CD4-positive, alpha-beta T cell treated with Interleukin-10 for 1 hour (primary cell): ENCODE measurements at places on chromosomes 7 and 10.

DNA sequence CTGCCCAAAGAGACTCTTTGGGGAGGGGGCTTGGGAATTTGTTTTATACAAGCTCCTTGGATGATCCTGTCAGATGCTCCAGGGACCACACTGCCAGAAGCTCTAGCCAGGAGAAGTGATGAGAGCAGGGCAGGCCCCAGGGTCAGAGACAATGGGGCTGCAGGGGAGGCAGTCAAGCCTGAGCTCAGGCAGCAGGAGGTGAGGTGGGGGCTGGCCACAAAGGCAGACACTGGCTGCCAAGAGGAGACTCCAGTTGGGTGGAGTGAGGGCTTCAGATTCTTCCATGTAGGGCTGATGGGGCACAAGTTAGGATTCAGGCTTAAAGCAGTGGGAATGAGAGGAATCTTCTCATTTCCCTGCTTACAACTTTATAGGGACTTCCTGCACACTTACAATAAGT, 35.6 kb upstream of the LOXL4 start:
- DNase-seq, result no peak

GRCh38 chr10:76644476-76644875, 993.1 kb downstream of the KCNMA1 start:
- DNase-seq, result no peak

DNA sequence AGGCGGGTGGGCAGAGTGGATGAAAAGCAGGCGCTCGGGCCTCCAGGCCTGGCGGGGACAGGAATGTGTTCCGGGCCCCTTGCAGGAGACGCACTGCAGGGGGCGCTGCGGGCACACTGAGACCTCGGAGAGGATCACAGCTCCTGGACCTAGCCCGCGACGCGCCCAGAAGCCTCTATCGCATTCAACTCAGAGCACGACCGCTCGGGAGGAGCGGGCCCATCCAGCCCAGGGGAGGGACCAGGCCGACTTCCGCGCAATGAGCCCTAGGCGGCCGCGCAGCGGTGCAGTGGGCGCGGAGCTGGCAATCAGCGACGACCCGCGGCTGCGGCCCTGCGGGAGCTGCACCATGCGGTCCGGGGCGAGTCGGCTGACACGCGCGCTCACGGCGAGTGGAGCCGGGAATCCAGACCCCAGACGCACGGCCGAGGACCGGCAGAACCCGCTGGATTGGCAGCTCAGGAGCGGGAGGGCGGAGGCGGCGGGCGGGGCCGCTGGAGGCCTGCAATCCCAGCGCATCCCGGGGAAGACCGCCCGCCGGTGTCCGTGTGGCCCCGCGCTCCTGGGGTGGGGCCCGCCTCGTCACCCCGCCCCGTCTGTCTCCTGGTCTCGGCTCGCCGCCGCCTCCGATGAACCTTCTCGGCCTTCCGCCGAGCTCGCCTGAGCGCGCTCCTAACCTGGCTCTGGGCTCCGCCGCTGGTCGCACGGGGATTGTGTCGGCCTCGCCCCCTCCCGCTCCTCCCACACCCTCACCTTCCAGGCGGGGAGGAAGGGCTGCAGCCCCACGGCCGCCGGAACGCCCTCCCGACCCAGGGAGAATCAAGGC, 33.5 kb upstream of the GRID1 start:
- DNase-seq, result peak; percentile 90

DNA sequence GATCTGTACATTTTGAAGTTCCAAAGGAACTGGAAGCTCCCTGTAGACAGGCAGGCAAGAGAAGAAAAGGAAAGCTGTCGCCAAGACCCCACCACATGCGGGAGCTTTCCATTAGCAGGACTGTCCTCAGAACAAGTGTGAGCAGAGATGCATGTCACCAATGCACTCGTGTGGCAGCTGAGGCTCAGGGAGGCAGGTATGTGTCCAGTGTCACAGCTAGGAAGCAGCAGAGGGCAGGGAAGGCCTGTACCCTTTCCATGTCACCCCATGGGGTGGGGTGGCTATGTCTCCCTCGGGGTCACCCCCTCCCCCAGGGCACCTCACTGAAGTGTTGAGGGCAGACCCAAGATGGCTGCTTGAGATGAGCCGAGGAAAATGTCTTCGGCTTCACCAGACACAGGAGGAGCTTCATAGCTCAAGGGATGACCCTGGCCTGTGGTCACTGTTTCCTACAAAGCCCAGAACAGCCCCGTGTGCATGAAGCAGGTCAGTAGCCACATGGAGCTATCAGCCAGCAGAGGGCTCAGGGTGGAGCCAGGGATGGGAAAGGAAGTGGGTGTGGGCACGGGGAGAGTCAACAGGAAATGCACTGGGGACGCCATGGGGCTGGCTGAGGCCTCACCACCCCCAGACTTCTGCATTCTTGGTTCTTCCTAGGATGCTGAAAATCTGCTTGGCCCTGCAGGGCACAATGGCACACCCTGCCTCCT, 96.6 kb downstream of the FAM53B start:
- DNase-seq, result peak; percentile 79

GRCh38 chr10:133272964-133273420, 3.7 kb downstream of the ADAM8 start:
- DNase-seq, result no peak

DNA sequence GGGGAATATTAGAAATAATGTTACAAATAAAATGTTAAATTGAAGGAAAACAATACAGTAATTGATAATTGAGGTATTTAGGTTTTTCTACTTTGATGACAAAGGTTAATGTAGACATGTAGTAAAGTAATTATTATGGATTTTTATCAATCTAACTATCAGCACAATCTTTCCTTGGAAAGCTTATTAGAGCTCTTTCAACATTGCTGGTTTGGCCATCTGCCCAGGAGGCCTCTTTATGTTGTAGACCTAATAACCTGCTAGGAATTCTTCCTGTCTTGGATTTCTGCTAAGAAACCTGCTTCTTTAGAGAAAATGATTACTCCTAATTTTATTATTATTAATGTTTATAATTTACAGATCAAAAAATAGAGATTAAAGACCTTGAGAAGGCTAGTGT, 78.9 kb downstream of the CHRM2 start:
- DNase-seq, result no peak

GRCh38 chr10:7397049-7398035, 13.5 kb downstream of the SFMBT2 start:
- no peak for DNase-seq

- no peak for DNase-seq
These were observed 17.0 kb downstream of the SRI start for GRCh38 chr7:88202799-88203198.

- no peak for DNase-seq
These were observed 412.1 kb upstream of the CELF2 start for GRCh38 chr10:10605551-10606081.

DNA sequence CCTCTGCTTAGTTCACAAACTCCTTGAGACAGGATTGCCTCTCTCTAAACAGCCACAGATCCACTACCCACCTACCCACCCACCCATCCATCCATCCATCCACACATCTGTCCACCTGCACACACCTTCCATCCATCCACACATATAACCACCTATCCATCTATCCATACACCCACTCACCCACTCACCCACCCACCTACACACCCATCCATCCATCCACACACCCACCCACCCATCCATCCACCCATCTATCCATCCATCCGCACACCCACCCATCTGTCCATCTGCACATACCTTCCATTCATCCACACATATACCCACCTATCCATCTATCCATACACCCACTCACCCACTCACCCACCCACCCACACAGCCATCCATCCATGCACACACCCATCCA, 9.7 kb downstream of the TECPR1 start:
- DNase-seq, result no peak

DNA sequence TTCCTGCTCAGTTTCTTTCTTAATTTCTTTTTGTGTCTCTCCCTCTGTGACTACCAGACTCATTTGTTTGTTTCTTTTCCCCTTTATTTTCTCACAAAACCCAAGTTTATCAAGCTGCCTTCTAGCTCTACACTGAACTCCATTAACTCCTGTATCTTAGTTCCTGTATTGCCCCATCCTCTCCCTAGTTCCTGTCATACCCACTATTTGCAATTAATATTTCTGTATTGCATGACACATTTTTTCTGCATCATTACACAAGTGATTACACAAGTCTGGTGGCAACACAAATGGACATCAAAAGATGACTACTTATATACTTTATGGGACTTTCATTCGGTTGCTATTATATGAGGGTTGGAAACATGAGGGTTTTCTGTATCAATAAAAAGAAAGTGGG, 26.9 kb upstream of the OR9A4 start:
- DNase-seq, result peak; percentile 3

DNA sequence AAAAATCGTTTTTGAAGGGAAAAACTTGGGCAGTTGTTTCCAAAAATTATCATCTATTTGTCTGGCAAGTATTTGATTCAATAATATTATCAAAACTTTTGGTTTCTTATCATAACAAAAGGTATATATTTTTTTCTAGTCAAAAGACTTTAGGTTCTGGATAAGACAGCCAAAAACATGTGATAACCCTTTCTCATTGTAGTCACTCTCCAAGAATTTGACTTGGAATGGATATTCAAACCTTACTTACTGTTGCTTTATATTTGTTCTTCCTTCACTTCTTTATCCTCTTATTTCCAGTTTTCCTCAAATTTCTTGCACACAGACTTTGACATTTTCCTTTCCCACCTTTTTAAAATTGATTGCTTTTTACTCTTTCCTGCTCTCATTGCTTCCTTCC, 140.9 kb upstream of the FAM3C start:
- no peak for DNase-seq

- no peak for DNase-seq
These were observed 134.2 kb downstream of the CHN2 start for GRCh38 chr7:29328811-29329210.

- no peak for DNase-seq
These were observed 58.0 kb upstream of the CAV2 start for GRCh38 chr7:116441534-116441933.

- DNase-seq, result no peak
These were observed 28.1 kb downstream of the UBN2 start for GRCh38 chr7:139259142-139259541.

GRCh38 chr7:91326516-91327199, 62.4 kb downstream of the FZD1 start:
- DNase-seq, result no peak

- no peak for DNase-seq
These were observed 98.1 kb upstream of the STK17A start for GRCh38 chr7:43484678-43485395.

GRCh38 chr7:30888747-30889146, 22.9 kb upstream of the AQP1 start:
- DNase-seq, result no peak

- no peak for DNase-seq
These were observed 186.6 kb downstream of the DNAJB6 start for GRCh38 chr7:157523371-157523765.

- no peak for DNase-seq
These were observed 50.9 kb upstream of the PAPSS2 start for GRCh38 chr10:87608756-87609155.

- DNase-seq, result no peak
These were observed 23.2 kb upstream of the MTPN start for GRCh38 chr7:136000288-136000913.

DNA sequence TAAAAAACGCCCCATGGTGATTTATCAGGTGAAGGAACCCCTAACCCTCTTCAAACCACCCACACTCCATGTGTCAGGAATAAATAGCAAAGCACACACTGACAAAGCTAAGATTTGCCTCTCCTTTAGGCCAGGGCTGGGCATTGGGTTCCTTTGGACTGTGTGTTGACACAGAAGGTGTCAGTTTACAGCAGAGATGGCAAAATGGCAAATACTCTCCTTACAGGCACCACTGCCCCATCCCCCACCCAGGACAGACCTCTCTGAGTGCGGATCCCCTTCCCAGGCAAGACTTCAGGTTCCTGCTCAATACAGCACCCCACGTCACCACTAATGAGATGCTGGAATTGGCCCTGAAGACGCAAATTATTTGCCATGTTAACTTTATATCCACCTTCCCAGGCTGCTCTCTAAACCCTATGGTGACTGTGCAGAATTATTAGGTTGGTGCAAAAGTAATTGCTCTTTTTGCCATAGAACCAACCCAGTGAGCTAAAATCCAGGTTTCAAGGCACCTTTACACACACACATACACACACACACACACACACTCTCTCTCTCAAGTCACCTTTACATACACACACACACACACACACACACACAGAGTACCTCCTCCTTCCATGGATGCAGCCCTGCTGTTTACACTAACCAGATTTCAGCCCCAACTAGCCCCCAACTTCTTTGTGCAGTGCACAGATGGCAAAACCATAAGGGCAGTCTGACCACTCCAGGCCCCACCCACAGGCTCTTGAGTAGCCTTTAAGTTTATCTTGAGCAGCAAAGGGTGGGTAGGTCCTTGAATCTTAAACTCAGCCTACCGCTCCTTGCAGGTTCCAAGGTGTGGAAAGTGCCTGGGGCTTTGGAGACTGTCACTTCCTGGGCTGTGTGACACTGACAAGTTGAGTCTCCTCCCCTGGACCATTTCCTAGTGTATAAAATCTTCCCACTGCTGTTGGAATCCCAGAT, 4.0 kb upstream of the ZCCHC24 start:
- no peak for DNase-seq

- DNase-seq, result no peak
These were observed 218.3 kb downstream of the AHR start for GRCh38 chr7:17516771-17517170.
